ENCODE measurements at places on chromosomes 1 and 21. TPM values are rescaled to one million over a fixed set of nuclear protein-coding genes. Genes with fewer than 3 reads are reported as not detected.
A peak's percentile ranks its signal among the peaks of the same experiment; 100 is the strongest.

DNA sequence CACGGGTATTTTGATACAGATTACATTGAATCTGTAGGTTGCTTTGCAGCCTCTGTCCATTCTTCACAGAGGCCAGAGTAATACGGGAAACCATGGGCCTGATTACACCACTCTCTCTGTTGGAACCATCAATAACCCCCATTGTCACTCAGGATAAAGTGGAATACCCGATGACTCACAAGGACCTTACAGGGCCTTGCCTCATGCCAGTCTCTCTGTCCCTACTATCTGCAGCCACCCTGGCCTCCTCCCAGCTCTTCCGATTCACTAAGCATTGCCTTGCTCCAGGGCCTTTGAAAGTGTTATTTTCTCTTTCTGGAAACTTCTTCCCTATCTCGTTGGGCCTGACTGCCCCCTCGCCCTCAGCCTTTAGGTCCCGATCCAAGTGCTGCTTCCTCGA lies 61.7 kb downstream of the HMGB4 start:
- H3K4me1 ChIP-seq: no peaks in the 10 kb centered on the region
- no peak for DNase-seq
- peaks cover 6% of the 10 kb centered on the region for H3K27me3 ChIP-seq
- H3K27ac ChIP-seq: no peak overlapping the region
- H3K4me3 ChIP-seq: no peak overlapping the region

Gene CACNA1S
- 0.07 TPM for total RNA-seq

DNA sequence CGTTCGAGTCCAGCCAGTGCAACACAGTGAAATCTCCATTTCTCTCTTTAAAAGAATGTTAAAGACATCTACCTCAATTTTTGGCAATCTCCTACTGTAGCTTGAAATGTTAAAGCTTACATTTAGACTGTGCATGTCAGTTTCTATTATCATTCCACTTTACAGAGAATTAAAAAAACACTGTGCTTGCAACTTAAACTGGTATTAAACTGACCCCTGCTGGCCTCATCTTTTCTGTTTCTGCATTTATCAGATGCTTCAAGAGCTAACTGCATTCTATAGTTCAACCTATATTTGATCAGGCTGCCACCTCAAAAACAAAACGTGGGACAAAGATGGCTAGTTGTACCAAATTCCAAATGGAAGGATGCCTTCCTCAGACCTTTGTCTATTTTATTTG lies 226.5 kb downstream of the SMYD3 start:
- peaks cover 1% of the 10 kb centered on the region for H3K27me3 ChIP-seq
- H3K4me3 ChIP-seq: no peak overlapping the region
- H3K36me3 ChIP-seq: no peaks in the 10 kb centered on the region
- H3K4me1 ChIP-seq: peaks cover 19% of the 10 kb centered on the region
- no peak overlapping the region for H3K27ac ChIP-seq

GRCh38 chr21:25559746-25560145 lies 47.5 kb downstream of the MRPL39 start:
- no peak for DNase-seq
- H3K36me3 ChIP-seq: peaks cover 6% of the 10 kb centered on the region
- no peak overlapping the region for H3K27ac ChIP-seq
- no peaks in the 10 kb centered on the region for H3K4me1 ChIP-seq
- H3K27me3 ChIP-seq: peaks cover 9% of the 10 kb centered on the region

DNA sequence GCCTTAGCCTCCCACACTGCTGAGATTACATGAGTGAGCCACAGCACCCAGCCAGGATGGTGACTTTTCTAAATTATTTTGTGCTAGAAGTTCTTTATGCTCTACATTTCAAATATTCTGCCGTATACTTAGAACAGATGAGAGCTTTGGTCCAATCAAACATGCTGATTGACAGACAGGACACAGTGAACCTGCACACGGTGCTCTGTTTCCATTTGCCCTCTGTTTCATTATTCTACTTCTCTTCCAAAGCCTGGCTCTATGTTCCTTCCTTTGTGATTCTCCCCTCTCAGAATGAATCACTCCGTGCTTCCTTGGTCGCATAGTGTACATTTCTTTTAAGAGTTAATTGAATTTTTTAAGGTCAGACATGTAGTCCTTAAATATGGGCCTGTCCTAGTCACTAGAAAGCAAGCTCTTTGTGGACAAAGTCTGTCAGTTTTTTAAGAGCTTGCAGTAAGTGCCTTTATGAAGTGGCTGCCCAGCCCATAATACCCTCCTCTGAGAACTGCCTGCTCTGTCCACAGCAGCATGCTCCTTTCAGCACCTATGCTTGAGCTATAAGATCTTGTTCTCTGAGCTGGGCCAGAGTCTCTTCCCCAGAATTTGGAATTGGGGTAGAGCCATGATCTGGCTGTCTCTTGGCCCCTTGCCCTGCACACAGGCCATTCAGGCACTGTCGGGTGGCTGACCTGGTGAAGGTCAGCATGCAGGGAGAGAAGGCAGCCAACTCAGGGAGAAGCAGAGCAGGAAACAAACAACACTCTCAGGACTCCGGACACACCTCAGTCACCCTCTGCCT lies 66.8 kb upstream of the SLC44A3 start:
- no peak overlapping the region for H3K4me3 ChIP-seq
- peaks cover 16% of the 10 kb centered on the region for H3K4me1 ChIP-seq
- no peak for DNase-seq
- peaks cover 9% of the 10 kb centered on the region for H3K36me3 ChIP-seq
- H3K27ac ChIP-seq: no peak overlapping the region
- H3K27me3 ChIP-seq: peaks cover 4% of the 10 kb centered on the region

GRCh38 chr1:155694167-155694566 lies 5.3 kb downstream of the DAP3 start:
- H3K27me3 ChIP-seq: peaks cover 4% of the 10 kb centered on the region
- H3K4me3 ChIP-seq: no peak overlapping the region
- H3K4me1 ChIP-seq: peaks cover 9% of the 10 kb centered on the region

GRCh38 chr21:40841524-40842196 lies 5.3 kb downstream of the DSCAM start:
- peaks cover 24% of the 10 kb centered on the region for H3K4me1 ChIP-seq
- peak overlapping the region; percentile 97 for H3K4me3 ChIP-seq
- DNase-seq: peak; percentile 87
- H3K27me3 ChIP-seq: peaks cover 4% of the 10 kb centered on the region

Gene SH2D1B
- not detected for total RNA-seq

DNA sequence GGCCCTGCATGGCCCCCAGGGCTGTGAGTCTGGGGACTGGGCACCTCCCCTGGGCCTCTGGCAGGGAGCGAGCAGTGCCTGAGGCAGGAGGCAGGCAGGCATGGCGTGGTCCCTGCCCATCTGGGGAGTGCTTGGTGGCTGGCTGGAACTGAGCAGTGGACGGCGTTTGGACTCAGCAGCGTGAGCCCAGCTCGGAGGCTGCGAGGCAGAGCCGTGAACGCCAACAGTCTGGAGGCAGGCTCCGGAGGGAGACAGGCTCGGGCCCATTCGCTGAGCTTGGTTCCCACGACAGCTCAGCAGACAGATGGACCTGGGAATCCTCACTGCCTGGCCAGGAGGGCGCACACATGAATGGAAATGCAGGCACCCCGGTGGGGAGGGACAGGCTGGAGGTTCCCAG lies 160.7 kb upstream of the POU3F1 start:
- no peak overlapping the region for H3K4me3 ChIP-seq
- H3K36me3 ChIP-seq: no peaks in the 10 kb centered on the region
- peaks cover 3% of the 10 kb centered on the region for H3K27me3 ChIP-seq

- no peaks in the 10 kb centered on the region for H3K36me3 ChIP-seq
- no peak for DNase-seq
- no peak overlapping the region for H3K4me3 ChIP-seq
- H3K27me3 ChIP-seq: no peaks in the 10 kb centered on the region
- peaks cover 2% of the 10 kb centered on the region for H3K4me1 ChIP-seq
- no peak overlapping the region for H3K27ac ChIP-seq
Observed at GRCh38 chr1:206070627-206071304, 17.8 kb downstream of the RHEX start.

GRCh38 chr1:51070011-51070410 lies 32.0 kb upstream of the C1orf185 start:
- H3K4me1 ChIP-seq: peaks cover 3% of the 10 kb centered on the region
- no peak overlapping the region for H3K4me3 ChIP-seq
- no peak overlapping the region for H3K27ac ChIP-seq
- H3K27me3 ChIP-seq: peaks cover 2% of the 10 kb centered on the region
- DNase-seq: no peak
- H3K36me3 ChIP-seq: no peaks in the 10 kb centered on the region

DNA sequence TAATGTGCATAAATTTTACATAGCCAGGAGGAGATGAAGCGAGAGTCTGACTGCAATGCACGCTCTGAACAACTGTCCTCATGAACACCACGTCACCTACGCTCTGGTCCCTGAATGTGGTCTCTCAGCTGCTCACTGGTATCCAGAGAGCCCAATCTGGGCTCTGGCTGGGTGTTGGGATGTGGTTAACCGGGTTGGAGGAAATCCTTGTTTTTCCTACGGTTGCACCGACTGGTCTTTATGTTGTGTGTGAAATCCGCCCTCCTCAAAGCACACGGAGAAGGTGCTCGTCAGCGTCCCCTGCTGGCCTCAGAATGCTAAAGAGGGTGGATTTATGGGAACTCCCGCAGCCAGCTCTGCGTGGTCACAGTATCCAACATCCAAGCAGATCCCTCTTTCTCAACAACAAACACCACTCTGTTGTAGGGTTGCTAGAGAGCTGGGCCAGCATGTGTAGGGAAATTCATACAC lies 51.8 kb upstream of the FAM89A start:
- DNase-seq: peak; percentile 62
- H3K36me3 ChIP-seq: no peaks in the 10 kb centered on the region
- peaks cover 3% of the 10 kb centered on the region for H3K4me1 ChIP-seq
